ENCODE measurements at places on chromosomes 3 and 15. TPM values are rescaled to one million over a fixed set of nuclear protein-coding genes. Genes with fewer than 3 reads are reported as not detected.

NR1I2 gene
- not detected for polyA plus RNA-seq

DNA sequence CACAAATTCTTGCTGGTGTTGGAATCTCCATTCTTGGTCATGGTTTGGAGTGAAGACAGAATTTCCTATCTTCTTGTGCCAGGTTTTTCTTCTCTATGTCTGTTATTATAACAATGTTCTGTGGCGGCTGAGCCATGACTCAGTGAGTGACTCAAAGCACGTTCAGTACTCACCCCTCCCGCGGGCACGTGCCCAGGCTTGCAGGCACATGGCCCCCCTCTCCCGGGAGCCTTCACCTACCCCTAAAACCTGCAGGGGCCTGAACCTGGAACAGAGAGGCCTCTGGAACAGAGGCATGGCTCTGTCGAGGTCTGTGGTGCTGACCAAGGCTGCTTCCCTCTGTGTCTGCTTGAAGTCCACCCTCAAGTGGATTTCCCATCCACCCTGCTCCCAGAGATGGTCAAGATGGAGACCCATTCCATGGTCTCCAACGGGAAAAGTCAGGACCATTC, 27.6 kb downstream of the PLXNB1 start:
- no peak for DNase-seq

DNA sequence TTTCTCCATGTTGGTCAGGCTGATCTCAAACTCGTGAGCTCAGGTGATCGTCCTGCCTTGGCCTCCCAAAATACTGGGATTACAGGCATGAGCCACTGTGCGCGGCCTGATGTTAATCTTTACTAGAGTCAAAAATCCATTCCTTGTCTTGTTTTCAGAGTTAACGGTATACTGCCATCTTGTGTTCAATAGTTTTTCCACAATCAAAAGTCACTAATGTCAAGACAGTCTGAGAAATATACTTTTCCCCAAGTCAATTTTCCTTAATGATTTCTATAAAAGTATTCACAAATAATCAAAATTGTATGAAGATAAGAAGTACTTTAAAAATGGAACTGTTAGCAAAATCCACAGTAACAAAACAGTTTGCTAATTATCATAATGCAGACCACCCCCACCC, 8.5 kb downstream of the CRBN start:
- DNase-seq: peak; percentile 21

GOLGB1 gene
- 11.9 TPM for polyA plus RNA-seq

DNA sequence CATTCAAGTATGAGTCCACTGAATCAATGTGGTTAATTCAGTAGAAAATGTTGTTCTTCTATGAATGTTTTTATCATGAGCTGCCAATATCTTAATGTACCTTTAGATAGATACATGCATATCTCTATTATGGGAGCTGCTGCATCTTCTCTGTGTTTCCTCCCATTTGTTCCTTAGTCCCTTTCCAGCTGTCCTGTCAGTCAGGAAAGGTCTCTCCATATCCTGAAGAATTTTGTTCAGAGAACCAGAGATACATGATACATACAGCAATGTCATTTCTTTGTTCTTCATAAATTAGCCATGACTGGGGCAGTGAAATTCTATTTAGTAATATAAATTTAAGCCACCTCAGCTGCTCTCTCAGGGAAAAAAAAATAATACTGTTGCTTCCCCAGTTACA, 103.7 kb downstream of the P3H2 start:
- DNase-seq: no peak

Measured in A549 (cell line).